ENCODE measurements at places on chromosomes 3 and 15.

GRCh38 chr15:70578196-70578595 lies 185.2 kb downstream of the UACA start:
- no peak for DNase-seq

GRCh38 chr15:77027697-77028450 lies 32.9 kb downstream of the PSTPIP1 start:
- DNase-seq, result no peak

- DNase-seq, result no peak
These were observed 115.7 kb upstream of the CHRM5 start for GRCh38 chr15:33852570-33852969.

- DNase-seq, result peak; percentile 39
These were observed 1.2 kb upstream of the LCTL start for GRCh38 chr15:66566963-66567531.

DNA sequence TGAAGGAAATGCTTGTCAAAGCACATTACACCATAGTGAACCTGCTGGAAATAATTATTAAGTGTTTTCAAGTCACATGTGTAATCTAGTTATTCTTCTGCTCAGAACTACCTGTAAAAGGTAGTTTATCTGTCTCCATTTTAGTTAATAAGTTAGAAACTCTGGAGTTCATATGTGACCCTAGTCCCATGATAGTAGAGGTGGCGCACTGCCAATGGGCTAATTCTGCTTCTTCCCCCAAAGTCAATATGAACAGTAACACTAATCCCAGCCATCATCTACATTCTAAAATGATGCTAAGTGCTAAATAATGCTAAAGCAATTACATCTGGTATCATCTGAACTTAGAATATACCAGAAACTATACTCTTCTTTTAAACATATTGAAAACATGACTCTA lies 361.0 kb upstream of the NECTIN3 start:
- DNase-seq, result no peak

DNA sequence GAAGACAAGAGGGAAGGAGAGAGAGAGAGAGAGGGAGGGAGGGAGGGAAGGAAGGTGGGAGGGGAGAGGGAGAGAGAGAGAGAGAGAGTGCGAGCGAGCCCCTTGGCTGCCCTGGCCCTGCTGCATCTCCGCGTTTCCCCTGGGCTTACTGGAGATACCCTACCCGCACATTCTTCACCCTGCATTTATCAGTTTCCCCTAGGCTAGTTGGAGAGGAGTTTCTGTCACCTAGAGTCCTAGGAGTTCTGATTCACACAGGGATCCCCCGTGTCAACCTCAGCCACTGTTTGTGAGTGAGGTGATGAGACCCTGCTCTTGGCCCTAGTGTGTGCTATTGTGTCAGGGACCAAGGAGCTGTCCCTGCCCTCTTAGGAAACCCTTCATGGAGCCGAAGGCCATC lies 18.7 kb downstream of the BHLHE40 start:
- no peak for DNase-seq

DNA sequence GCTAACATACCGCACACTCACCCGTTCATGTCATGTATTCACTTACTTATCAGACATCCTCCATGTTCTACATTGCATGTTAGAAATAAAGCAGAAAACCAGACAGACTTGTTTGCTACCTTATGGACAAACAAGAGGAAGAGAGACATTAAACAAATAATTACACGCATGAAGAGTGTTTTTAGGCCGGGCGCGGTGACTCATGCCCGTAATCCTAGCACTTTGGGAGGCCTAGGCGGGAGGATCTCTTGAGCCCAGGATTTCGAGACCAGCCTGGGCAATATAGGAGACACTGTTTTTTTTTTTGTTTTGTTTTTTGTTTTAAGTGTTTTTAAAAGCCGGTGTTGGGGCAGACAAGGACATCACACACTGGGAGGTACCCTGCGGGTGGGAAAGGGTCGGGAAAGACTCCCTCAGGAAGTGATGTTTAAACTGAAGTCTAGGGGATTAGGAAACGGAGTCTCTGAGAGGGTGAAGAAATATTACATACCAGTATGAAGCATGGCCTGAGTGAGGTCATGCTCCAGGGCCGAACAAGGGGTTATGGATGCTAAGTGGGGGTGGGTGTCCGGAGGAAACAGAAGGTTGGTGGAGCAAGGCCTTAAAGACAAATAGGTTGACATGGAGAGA lies 2.1 kb upstream of the USP3 start:
- DNase-seq, result no peak

- DNase-seq, result no peak
These were observed 28.8 kb upstream of the GYG1 start for GRCh38 chr3:148962513-148962912.

DNA sequence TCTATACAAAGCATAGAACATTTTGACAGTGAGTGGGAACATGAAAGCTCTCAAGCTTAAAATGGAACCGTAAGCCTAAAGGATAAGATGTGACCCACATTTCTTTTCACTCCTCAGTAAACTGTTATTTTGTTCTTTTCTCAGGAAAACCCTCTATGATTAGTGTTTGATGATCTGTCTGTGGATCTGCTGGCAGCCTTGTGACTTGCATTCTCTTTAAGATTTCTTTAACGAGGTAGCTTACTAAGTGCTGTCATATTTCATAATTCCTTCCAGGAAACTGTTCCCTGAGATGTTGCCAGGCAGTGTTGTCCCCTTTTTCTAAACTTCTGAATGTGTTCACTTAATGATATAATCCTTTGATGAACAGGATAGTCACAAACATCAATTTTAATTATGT lies 167.6 kb downstream of the PYDC2 start:
- DNase-seq, result no peak

DNA sequence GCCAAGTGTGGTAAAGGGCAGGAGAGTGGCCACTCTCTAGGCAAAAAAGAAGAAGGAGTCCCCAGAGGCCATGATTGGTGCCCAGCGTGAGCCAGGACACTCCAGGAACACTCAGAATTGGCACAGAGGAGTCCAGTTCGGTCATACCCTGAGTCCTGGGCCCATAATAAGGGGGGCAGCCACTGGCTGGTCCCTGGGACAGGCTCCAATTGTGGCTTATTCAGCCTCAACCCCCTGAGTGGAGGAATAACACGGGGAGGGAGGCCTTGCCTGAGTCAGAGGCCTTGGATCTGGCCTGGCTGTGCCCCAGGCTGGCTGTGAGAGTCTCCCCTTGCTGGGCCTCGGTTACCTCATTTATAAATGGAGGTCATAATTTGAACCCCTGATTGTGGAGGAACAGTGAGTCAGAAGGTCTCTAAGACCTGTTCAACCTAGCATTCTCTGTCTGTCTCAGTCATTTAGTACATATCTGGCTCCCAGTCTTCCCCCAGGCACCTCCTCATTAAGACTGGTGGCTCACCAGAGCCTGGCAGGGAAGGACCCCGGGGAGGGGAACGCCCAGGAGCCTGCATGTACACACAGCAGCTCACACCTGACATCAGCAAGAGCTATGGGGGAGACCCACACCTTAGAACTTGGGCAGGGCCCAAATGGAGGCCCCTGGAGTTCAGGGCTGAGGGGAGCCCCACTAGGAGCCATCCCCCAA lies 95.9 kb upstream of the ATP2B2 start:
- no peak for DNase-seq

DNA sequence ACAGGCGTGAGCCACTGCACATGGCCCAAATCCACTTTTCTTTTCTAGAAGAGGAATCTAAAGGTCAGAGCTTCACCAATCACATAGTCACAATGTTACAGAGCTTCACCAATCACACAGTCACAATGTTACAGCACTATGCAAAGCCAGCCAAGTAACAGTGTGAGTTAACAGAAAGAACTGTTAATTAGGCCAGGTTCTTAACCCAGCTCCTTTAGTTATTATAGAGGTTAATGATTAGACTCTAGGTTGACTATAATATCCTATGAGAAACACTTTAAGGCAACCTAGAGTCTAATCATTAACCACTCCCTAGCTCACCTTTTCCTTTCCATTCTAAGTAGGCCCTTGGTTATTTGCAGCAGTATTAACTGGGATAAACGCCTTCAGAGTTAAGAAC lies 54.0 kb downstream of the TASOR start:
- no peak for DNase-seq

GRCh38 chr3:144097163-144097562 lies 125.5 kb downstream of the DIPK2A start:
- no peak for DNase-seq

- DNase-seq, result no peak
These were observed 520.0 kb downstream of the GABRG3 start for GRCh38 chr15:27490867-27491595.

GRCh38 chr3:13972679-13973379 lies 93.0 kb upstream of the WNT7A start:
- DNase-seq, result no peak

DNA sequence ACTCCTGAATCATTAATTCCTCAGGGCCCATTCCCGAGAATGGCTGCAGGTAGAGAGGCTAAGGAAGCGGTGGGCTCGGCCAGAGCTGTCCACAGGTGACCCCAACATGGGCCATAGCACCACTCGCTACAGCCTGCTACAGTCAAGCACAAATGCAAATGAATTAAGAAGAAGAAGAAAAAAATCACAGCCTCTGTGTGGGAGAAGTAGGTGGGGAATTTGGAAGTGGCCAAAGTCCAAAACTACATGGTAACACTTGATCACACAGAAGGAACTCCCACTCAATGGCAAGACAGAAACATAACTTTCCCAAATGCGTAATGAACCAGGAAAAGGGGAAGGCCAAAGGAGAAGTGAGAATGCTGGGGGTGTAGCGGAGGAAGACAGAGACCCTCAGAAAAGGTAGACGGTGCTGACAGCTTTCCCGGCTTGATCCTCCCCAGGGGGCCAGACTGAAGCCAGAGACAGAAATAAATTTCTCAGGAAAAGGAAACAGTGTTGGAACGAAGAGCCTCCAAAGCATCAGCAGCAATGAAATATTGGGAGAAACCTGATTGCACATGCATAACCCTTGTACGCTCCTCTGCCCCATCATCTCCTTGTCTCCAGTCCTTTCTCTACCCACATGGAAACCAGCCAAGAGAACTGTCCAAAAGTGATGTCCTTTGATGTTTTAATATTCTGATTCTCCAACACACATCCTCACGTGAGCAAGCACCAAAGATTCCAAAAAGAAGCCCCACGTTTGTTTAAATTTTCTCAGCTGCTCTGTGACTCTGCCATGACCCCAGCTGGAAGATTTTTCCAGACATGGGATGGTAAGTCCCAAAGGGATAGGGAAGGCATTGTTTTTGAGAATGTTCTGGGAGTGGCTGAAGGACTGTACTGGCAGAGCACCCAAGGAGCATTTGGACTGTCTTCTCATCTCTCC lies 107.6 kb downstream of the OXNAD1 start:
- DNase-seq, result no peak

DNA sequence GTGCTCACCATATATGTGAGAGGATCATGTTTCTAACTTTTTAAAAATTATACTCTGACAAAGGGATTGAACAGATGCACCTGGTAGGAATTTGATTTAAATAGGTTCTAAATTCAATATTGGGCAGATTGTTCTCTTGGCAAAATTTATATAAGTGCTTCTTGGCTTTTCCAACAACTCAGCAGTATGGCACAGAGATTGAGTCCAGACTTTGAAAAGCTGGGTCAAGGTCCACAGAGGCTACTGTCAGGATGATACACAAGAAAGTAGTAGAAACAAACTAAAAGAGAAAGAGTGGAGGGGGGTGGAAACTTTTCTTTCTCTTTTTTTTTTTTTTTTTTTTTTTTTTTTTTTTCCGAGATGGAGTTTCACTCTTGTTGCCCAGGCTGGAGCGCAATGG lies 203.2 kb upstream of the ADAMTS9 start:
- no peak for DNase-seq

GRCh38 chr15:80789296-80789695 lies 10.1 kb downstream of the CEMIP start:
- DNase-seq, result no peak

DNA sequence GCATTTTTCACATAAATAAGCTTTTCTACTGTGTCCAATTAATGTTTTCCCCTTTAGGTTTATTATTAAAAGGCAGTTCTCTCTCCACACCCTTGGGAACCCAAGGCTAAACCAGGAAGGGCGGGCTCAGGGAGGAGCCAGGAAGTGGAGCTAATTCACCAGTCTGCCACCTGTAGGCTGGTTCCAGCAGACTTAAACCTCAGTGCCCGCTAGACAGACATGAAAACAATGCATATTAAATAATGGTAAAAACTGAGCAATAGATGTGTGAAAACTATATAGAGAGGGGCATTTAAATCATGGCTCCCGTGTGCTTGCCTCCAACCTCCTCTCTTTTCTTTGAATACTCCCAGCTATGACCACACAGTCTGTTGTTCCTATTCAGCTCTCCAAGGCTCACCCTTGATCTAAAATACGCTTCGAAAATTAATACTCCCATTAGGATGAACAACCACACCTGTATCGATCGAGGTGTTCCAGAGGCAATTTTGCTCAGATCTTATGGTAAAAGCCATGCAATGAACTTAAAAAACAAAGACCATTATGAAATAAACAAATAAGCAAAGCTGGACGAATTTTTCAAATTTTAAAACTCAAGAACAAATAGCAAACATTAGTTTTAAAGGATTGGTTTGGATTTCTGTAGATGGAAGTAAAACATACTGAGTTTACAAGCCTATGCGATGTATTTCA lies 253.3 kb downstream of the TJP1 start:
- DNase-seq, result no peak

GRCh38 chr15:41881920-41882688 lies 11.7 kb downstream of the SPTBN5 start:
- no peak for DNase-seq

DNA sequence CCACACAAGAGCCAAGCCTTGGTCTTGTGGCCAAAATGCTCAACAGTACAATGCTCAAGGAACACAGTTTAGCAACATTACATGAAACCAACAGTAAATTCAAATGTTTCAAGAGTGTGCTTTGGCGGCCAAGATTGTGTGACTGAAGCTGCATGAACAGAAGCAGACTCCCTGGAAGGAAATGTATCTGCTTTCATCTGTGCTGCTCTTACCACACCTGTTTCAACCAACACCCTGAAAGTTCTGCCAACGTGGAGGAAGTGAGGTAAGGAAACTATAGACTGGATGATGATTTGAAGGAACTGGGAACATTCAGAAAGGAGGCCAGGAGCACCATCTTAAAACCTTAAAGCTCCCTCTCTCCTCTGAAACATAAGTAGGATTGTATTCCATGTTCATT lies 55.7 kb downstream of the MB21D2 start:
- no peak for DNase-seq

DNA sequence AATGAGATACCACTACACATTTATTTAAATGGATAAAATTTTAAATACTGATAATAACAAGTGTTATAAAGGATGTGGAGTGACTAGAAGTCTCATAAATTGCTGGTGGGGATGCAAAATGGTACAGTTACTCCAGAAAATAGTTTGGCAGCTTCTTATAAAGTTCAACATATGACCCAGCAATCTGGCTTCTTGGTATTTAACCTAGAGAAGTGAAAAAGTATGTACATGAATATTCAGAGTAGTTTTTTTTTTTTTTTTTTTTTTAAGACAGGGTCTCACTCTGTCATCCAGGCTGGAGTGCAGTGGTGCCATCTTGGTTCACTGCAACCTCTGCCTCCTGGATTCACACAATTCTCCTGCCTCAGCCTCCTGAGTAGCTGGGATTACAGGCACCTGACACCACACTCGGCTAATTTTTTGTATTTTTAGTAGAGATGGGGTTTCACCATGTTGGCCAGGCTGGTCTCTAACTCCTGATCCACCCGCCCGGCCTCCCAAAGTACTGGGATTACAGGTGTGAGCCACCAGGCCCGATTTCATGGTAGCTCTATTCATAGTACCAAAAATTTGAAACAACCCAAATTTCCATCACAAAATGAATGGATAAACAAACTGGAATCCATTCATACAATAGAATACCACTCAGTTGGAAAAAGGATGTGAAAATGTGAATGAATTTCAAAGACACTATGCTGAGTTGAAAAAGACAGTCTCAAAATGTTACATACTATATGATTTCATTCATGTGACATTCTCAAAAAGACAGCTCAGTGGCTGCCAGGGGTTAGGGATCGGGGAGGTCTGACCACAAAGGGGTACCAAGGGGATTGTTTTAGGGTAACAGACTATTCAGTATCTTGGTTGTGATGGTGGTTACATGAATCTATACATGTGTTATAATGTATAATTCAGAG lies 14.4 kb downstream of the RRP9 start:
- no peak for DNase-seq
